ENCODE measurements at places on chromosomes 4 and X. TPM values are rescaled to one million over a fixed set of nuclear protein-coding genes. Genes with fewer than 3 reads are reported as not detected.
A peak's percentile ranks its signal among the peaks of the same experiment; 100 is the strongest.

DNA sequence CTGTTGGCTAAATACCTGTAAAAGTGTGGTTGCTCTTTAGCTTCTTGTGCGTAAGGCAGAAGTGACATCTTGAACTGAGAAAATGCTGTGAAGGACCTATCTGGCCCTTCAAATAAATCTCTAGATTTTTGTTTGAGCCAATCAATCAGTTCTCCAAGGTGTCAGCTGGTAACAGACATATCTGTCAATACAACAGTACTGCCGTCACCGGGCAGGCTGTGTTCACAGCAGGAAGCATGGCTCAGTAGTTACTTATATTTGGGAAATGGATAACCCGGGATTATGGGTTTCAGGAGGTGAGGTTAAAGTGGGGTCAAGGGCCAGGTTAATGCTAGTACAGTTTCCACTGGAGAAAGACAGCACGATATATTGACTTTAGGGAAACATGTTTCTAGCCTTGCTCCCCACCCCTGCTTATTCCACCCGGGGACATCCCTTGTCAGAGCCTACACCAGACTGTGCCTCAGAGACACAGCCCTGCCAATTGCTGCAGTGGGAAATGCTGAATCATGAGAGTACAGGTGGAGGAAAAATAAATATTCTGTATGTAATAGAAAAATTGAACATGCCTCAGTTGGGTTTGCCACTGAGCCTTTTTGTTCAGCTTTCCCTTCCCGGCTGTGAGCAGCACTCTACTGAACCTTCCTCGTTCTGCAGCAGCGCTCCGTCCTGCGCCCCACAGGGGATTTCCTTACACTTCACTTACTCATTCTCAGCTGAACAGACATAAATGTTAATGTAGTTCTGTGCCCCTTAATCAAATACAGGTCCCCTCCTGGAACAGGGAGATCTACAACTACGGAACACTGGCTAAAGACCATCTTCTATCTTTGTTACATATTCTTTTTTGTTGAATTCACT is 121.1 kb downstream of the MGST2 start:
- H3K27me3 ChIP-seq = peaks cover 18% of the 10 kb centered on the region
- H3K4me1 ChIP-seq = peaks cover 1% of the 10 kb centered on the region
- H3K27ac ChIP-seq = no peak overlapping the region
- no peak for DNase-seq

- H3K27ac ChIP-seq = peak overlapping the region; percentile 59
- H3K4me1 ChIP-seq = peaks cover 19% of the 10 kb centered on the region
- no peaks in the 10 kb centered on the region for H3K36me3 ChIP-seq
- H3K4me3 ChIP-seq = peak overlapping the region; percentile 12
- no peaks in the 10 kb centered on the region for H3K27me3 ChIP-seq
These were observed 43.8 kb downstream of the ELOVL6 start for GRCh38 chr4:110154582-110154981.

GRCh38 chr4:109078724-109079123 is 223.7 kb downstream of the COL25A1 start:
- H3K4me1 ChIP-seq = no peaks in the 10 kb centered on the region
- no peak for DNase-seq
- no peak overlapping the region for H3K27ac ChIP-seq
- H3K36me3 ChIP-seq = no peaks in the 10 kb centered on the region
- no peaks in the 10 kb centered on the region for H3K27me3 ChIP-seq
- H3K4me3 ChIP-seq = no peak overlapping the region

Gene SPANXB1
- total RNA-seq = not detected

Gene VCX3B
- not detected for total RNA-seq

Gene CLDN22
- not detected for total RNA-seq

All from natural killer cell treated with Interleukin-12 subunit alpha and Interleukin-12 subunit beta and Interleukin-15 and Interleukin-18, amount 100 ng/mL, for 72 hours (primary cell).